ENCODE measurements at places on chromosomes 4 and X.

DNA sequence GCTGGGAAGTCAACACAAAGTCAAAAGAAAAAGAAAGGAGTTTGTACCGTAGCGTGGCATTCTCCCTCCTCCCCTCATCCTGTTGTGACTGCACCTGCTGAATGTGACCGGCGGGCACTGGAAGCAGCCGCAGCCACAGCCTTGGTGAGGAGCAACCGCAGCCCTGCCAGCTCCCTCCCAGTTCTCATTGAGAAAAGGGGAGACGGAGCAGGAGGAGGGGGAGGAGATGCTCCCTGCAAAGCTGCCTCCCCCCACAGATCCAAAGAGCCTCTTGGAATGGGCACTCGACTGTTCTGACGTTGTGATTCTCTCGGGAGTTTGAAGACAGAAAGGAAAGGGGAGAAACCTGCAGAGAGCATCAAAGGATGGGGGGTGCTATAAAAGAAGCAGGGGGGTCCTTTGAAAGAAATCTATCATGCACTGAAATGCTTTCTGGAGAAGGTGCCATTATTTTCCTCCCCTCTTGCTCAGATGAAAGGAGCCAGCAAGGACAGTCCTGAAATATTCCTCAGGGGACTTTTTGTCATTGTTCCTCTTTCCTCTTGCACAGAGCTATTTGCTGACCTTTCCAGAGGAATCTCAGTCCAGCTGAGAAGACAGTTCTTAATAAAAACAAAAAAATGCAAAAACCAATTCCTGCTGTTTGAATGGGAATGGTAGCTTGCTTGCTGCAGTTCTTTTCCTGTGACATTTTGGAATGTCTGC lies 429.7 kb downstream of the MAPK10 start:
- no peak overlapping the region for H3K27ac ChIP-seq
- DNase-seq: no peak
- no peaks in the 10 kb centered on the region for H3K36me3 ChIP-seq
- H3K27me3 ChIP-seq: no peaks in the 10 kb centered on the region
- H3K4me1 ChIP-seq: peaks cover 2% of the 10 kb centered on the region
- no peak overlapping the region for H3K4me3 ChIP-seq

GRCh38 chr4:1512738-1513660 lies 106.8 kb upstream of the NKX1-1 start:
- peaks cover 10% of the 10 kb centered on the region for H3K27me3 ChIP-seq
- H3K36me3 ChIP-seq: no peaks in the 10 kb centered on the region
- DNase-seq: peak; percentile 11
- no peak overlapping the region for H3K4me3 ChIP-seq

- DNase-seq: no peak
- peaks cover 11% of the 10 kb centered on the region for H3K4me1 ChIP-seq
- H3K36me3 ChIP-seq: no peaks in the 10 kb centered on the region
- H3K27ac ChIP-seq: peak overlapping the region; percentile 51
- no peaks in the 10 kb centered on the region for H3K27me3 ChIP-seq
- no peak overlapping the region for H3K4me3 ChIP-seq
Observed at GRCh38 chr4:176238826-176239225, 30.2 kb downstream of the ASB5 start.

- no peak for DNase-seq
- H3K36me3 ChIP-seq: no peaks in the 10 kb centered on the region
- no peak overlapping the region for H3K4me3 ChIP-seq
- H3K4me1 ChIP-seq: no peaks in the 10 kb centered on the region
- no peaks in the 10 kb centered on the region for H3K27me3 ChIP-seq
- H3K27ac ChIP-seq: no peak overlapping the region
Observed at GRCh38 chrX:143683486-143683885, 37.1 kb downstream of the SPANXN2 start.

DNA sequence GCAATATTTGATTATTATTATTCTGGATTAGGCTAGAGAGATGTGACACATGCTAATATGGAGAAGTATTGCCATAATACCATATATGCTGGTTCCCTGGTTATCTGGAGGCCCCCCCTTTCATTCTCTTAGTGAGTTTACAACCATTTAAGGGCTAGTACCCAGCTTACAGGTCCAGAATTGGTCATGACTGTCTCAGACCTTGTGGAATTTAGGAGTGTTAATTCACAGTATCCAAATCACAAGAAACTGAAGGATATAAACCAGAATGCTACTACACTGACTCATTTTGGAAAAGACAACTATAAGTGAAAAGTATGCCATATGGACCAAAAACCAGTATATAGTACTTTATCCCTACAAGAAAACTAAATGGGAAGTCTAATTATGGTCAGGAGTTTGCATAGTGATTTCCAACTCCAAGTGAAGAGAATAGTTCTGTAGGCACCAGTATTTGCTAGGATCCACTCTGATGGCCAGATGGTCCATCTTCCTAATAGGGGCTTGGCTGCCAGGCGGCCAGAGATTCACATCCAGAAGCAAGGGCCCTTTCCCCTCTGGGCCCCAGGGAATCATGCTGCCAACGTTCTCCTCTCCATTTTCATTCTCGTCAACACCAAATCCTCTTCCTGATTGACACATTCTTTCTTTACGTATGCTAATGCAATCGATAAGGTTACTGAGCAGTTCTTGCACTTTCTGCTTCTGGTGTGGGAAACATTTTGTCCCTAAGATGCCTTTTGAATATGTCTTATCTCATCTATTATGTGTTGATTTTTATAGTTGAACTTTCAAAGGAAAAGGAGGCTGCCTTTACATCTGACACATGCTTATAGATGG lies 123.6 kb downstream of the SHROOM3 start:
- peaks cover 13% of the 10 kb centered on the region for H3K4me1 ChIP-seq
- H3K36me3 ChIP-seq: no peaks in the 10 kb centered on the region
- no peak overlapping the region for H3K4me3 ChIP-seq
- no peaks in the 10 kb centered on the region for H3K27me3 ChIP-seq
- peak; percentile 81 for DNase-seq

Data from fibroblast of lung (primary cell).